Trophoblast cell (in vitro differentiated cells and primary cell): ENCODE measurements at places on chromosomes 2 and 18.

GRCh38 chr2:105812180-105813044, 67.7 kb downstream of the NCK2 start:
- no peaks in the 10 kb centered on the region for H3K36me3 ChIP-seq
- H3K27ac ChIP-seq = no peak overlapping the region
- no peak overlapping the region for H3K4me3 ChIP-seq
- H3K4me1 ChIP-seq = peaks cover 2% of the 10 kb centered on the region
- no peaks in the 10 kb centered on the region for H3K27me3 ChIP-seq
- DNase-seq = no peak

GRCh38 chr2:226131299-226131784, 668.3 kb downstream of the IRS1 start:
- H3K36me3 ChIP-seq = no peaks in the 10 kb centered on the region
- H3K4me1 ChIP-seq = no peaks in the 10 kb centered on the region
- H3K27ac ChIP-seq = no peak overlapping the region
- no peak overlapping the region for H3K4me3 ChIP-seq

GRCh38 chr2:63755965-63756364, 85.7 kb upstream of the UGP2 start:
- no peak for DNase-seq
- H3K4me1 ChIP-seq = no peaks in the 10 kb centered on the region
- H3K4me3 ChIP-seq = no peak overlapping the region
- H3K27me3 ChIP-seq = no peaks in the 10 kb centered on the region
- H3K36me3 ChIP-seq = peaks cover 4% of the 10 kb centered on the region

GRCh38 chr18:63460414-63460813, 16.3 kb upstream of the SERPINB5 start:
- H3K4me3 ChIP-seq = no peak overlapping the region
- H3K27ac ChIP-seq = no peak overlapping the region
- H3K27me3 ChIP-seq = no peaks in the 10 kb centered on the region
- no peak for DNase-seq
- H3K36me3 ChIP-seq = no peaks in the 10 kb centered on the region

- H3K4me1 ChIP-seq = no peaks in the 10 kb centered on the region
- H3K27me3 ChIP-seq = no peaks in the 10 kb centered on the region
- H3K36me3 ChIP-seq = no peaks in the 10 kb centered on the region
- H3K27ac ChIP-seq = no peak overlapping the region
- H3K4me3 ChIP-seq = no peak overlapping the region
- DNase-seq = no peak
These were observed 107.0 kb downstream of the NAB1 start for GRCh38 chr2:190755772-190756415.

- no peak overlapping the region for H3K4me3 ChIP-seq
- no peaks in the 10 kb centered on the region for H3K27me3 ChIP-seq
- peaks cover 21% of the 10 kb centered on the region for H3K4me1 ChIP-seq
- H3K27ac ChIP-seq = no peak overlapping the region
- DNase-seq = no peak
- peaks cover 68% of the 10 kb centered on the region for H3K36me3 ChIP-seq
These were observed 88.8 kb downstream of the EPAS1 start for GRCh38 chr2:46385786-46386577.

- H3K27ac ChIP-seq = no peak overlapping the region
- peaks cover 7% of the 10 kb centered on the region for H3K36me3 ChIP-seq
- no peak for DNase-seq
- H3K4me1 ChIP-seq = peaks cover 4% of the 10 kb centered on the region
These were observed 45.9 kb downstream of the MBOAT2 start for GRCh38 chr2:8957628-8958027.

DNA sequence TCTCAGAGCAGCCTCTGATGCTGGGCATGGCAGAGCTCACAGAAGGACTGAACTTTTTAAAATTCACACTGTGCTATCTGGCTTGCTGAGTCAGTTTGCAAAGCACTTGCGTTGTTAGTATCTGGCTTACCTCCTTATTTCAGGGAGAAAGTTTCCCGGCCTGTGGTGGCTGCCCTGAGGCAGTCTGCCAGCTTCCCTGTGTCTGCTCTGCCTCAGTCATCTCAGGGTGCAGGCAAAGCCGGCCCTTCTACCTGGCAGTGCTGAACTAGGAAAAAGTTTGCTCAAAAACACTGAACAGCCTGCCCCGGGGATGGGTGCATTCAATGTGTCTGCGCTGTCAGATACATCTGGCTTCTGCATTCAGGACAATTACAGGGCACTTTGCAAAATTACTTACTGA, 90.2 kb upstream of the UXS1 start:
- H3K27me3 ChIP-seq = no peaks in the 10 kb centered on the region
- H3K27ac ChIP-seq = peak overlapping the region; percentile 72
- DNase-seq = no peak
- no peak overlapping the region for H3K4me3 ChIP-seq
- peaks cover 17% of the 10 kb centered on the region for H3K4me1 ChIP-seq

- no peaks in the 10 kb centered on the region for H3K36me3 ChIP-seq
- peak; percentile 2 for DNase-seq
- no peaks in the 10 kb centered on the region for H3K27me3 ChIP-seq
- H3K4me3 ChIP-seq = no peak overlapping the region
- H3K27ac ChIP-seq = no peak overlapping the region
These were observed 31.3 kb downstream of the LANCL1 start for GRCh38 chr2:210445116-210445707.

GRCh38 chr2:211376410-211376809, 820.0 kb downstream of the CPS1 start:
- H3K4me1 ChIP-seq = no peaks in the 10 kb centered on the region
- no peak for DNase-seq
- no peak overlapping the region for H3K27ac ChIP-seq
- no peak overlapping the region for H3K4me3 ChIP-seq
- H3K27me3 ChIP-seq = no peaks in the 10 kb centered on the region
- no peaks in the 10 kb centered on the region for H3K36me3 ChIP-seq

GRCh38 chr2:86284401-86284841, 53.0 kb downstream of the REEP1 start:
- H3K27ac ChIP-seq = no peak overlapping the region
- H3K36me3 ChIP-seq = no peaks in the 10 kb centered on the region
- no peak for DNase-seq
- H3K27me3 ChIP-seq = no peaks in the 10 kb centered on the region
- no peak overlapping the region for H3K4me3 ChIP-seq
- peaks cover 2% of the 10 kb centered on the region for H3K4me1 ChIP-seq

DNA sequence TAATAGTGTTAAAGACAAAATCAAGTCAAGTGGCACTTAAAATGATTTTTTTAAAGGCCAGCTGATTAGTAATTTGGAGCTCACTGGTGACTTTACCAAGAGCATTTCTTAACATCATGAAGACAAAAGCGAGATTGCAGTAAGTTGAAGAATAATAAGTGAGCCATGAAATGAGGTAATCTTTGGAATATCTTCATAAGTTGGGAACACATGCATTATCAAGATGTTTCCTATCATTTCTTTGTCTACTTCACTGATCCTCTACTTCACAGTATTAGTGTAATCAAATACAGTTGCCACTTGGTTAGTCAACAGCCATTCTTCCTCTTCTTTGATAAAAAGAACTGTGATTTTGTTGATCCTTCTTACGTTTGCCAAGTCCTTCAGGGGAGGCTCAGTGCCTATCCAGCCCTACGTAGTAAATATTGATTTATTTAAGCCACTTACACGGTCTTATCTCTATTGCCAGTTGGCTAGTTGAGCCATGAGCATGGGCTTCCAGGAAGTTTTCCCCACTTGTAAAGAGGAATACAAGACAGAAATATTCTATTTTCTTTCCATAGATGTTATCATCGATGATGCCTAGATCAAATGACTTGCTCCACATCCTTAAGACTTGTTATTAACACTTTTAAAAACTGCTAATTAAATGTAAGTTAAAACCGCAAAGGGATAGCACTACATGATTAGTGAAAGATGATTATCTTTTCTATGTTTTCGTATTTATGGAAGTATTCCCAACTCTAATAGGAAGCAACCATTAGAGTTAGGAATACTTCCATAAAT, 46.1 kb downstream of the YES1 start:
- no peaks in the 10 kb centered on the region for H3K27me3 ChIP-seq
- H3K27ac ChIP-seq = no peak overlapping the region
- H3K4me1 ChIP-seq = peaks cover 10% of the 10 kb centered on the region
- no peak overlapping the region for H3K4me3 ChIP-seq

DNA sequence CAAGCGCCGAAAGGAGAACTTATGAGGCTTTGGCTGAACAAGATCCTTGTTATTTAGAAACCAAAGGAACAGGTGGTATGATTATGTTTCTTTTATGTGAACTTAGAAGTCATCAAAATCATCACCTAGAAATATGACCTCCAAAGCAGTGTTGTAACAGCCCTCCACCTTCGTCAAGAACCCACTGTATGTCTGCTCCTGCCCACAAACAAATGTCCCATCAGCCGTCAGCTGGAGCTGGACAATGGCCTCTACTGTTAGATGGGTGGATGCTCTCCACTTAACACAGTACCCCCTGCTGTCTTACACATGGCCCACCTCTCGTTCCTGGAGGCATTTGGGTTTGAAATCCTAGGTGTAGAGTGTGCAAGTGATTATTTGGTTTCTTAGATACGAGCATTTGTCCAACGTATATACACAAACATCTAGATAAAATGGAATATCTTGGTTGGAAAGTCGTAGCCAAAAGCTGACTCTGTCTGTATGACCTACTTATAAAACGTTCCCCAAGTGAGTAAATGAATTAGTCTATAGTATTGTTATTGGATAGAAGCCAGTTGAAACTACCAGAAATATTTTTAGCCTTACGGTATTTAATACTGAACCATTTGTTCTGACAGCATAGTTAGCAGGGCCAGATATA, 113.0 kb downstream of the CRIM1 start:
- no peak overlapping the region for H3K27ac ChIP-seq
- no peaks in the 10 kb centered on the region for H3K27me3 ChIP-seq
- peaks cover 11% of the 10 kb centered on the region for H3K36me3 ChIP-seq
- no peak overlapping the region for H3K4me3 ChIP-seq
- DNase-seq = no peak

GRCh38 chr2:128635361-128635900, 316.8 kb upstream of the HS6ST1 start:
- DNase-seq = no peak
- no peaks in the 10 kb centered on the region for H3K27me3 ChIP-seq
- no peak overlapping the region for H3K4me3 ChIP-seq
- no peaks in the 10 kb centered on the region for H3K36me3 ChIP-seq
- H3K27ac ChIP-seq = no peak overlapping the region
- H3K4me1 ChIP-seq = peaks cover 12% of the 10 kb centered on the region

- peaks cover 5% of the 10 kb centered on the region for H3K36me3 ChIP-seq
- DNase-seq = no peak
- no peaks in the 10 kb centered on the region for H3K4me1 ChIP-seq
- H3K27me3 ChIP-seq = no peaks in the 10 kb centered on the region
- no peak overlapping the region for H3K4me3 ChIP-seq
These were observed 239.3 kb downstream of the GLI2 start for GRCh38 chr2:120974950-120975349.

DNA sequence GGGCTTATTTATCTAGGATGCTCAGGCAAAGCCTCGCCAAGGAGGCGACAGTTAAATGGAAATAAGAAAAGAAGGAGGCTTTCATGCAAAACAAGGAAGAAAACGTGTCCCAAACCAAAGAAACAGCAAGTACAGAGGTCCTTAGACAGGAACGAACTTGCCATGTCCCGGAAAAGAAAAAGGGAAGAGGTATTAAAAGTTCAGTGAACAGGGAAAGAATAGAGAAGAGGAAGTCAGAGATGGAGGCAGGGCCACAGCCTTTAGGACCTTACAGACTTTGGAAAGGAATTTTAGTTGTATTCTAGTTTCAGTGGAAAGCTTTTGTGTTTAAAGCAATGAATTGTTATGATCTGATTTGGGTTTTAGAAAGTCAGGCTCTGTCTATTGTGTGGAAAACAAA, 22.1 kb downstream of the IKZF2 start:
- no peak for DNase-seq
- H3K27me3 ChIP-seq = no peaks in the 10 kb centered on the region
- H3K36me3 ChIP-seq = no peaks in the 10 kb centered on the region
- H3K4me1 ChIP-seq = no peaks in the 10 kb centered on the region

GRCh38 chr2:216780843-216781242, 79.0 kb downstream of the TNP1 start:
- H3K36me3 ChIP-seq = no peaks in the 10 kb centered on the region
- H3K4me1 ChIP-seq = peaks cover 11% of the 10 kb centered on the region

GRCh38 chr2:57490741-57491140, 555.9 kb upstream of the VRK2 start:
- no peak overlapping the region for H3K27ac ChIP-seq
- DNase-seq = no peak
- H3K4me1 ChIP-seq = no peaks in the 10 kb centered on the region
- H3K27me3 ChIP-seq = no peaks in the 10 kb centered on the region

- DNase-seq = no peak
- peaks cover 19% of the 10 kb centered on the region for H3K4me1 ChIP-seq
- H3K27me3 ChIP-seq = peaks cover 46% of the 10 kb centered on the region
- H3K36me3 ChIP-seq = no peaks in the 10 kb centered on the region
- H3K27ac ChIP-seq = no peak overlapping the region
These were observed 5.3 kb upstream of the DLX1 start for GRCh38 chr2:172079838-172080640.

DNA sequence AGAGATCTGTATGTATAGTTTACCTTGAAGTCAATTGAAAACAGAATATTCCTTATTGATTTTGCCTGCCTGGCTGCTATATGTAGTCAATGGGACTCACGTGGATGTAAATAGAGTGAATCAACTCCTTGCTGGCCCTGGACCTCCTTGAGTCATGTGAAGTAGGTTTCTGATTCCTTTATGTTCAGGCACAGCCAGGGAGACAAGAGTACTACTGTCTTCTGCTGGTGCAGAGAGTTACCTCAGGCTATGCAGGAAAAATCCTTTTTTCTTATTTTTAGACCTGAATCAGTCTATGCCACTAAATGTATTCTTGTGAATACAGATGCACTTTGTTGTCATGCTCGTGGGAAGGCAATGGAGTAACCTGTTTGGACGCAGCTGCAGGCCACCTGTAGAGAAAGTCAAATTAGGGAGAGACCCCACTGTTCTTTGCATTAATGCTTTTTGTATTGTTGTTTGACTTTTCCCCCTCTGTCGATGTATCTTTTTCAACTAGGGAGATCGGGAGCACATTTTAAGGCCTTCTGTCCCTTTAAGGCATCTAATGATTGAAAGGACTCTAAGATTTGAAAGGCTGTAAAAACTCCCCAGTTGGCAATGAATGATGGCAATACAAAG, 473.9 kb downstream of the ARHGAP15 start:
- H3K36me3 ChIP-seq = no peaks in the 10 kb centered on the region
- H3K4me1 ChIP-seq = no peaks in the 10 kb centered on the region
- no peak for DNase-seq
- H3K27ac ChIP-seq = no peak overlapping the region
- H3K27me3 ChIP-seq = no peaks in the 10 kb centered on the region
